Activated naive CD8-positive, alpha-beta T cell treated with anti-CD3 and anti-CD28 coated beads for 36 hours (primary cell): ENCODE measurements at places on chromosomes 3 and 15.
A peak's percentile ranks its signal among the peaks of the same experiment; 100 is the strongest.

- H3K27ac ChIP-seq: peak overlapping the region; percentile 0
- H3K27me3 ChIP-seq: no peaks in the 10 kb centered on the region
- H3K4me1 ChIP-seq: peaks cover 20% of the 10 kb centered on the region
Observed at GRCh38 chr15:84791763-84792162, 25.4 kb upstream of the ALPK3 start.

GRCh38 chr15:89446255-89446891 is 50.0 kb downstream of the RHCG start:
- no peak for DNase-seq
- H3K36me3 ChIP-seq: no peaks in the 10 kb centered on the region
- H3K4me3 ChIP-seq: no peak overlapping the region

DNA sequence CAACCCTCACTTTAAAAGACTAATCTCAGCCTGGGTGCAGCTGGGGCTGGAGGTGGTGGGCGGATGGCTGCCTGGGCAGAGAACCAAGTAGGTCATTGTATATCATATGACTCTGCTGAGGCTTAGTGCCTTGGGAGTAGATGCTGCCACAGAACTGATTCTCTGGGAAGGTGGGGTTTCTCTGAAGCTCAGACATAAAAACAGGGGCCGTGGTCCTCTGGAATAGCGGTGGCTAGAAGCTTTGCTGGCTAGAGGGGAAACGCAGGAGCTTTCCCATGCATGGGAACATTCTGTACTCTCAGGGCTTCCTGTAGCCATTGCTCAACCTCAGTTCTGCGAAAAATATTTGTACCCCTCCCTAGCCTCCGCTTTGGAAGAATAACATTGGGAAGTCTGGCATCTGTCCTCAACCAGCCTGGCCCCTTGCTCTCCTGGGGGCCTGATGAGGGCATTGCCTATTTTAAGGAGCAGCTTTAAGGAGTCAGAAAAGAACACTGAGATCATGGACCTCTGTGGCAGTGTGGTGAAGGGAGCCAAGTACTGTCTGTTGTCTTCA is 14.7 kb downstream of the TIMP4 start:
- no peak overlapping the region for H3K27ac ChIP-seq
- no peaks in the 10 kb centered on the region for H3K27me3 ChIP-seq
- H3K4me3 ChIP-seq: no peak overlapping the region
- no peak for DNase-seq
- H3K4me1 ChIP-seq: no peaks in the 10 kb centered on the region

DNA sequence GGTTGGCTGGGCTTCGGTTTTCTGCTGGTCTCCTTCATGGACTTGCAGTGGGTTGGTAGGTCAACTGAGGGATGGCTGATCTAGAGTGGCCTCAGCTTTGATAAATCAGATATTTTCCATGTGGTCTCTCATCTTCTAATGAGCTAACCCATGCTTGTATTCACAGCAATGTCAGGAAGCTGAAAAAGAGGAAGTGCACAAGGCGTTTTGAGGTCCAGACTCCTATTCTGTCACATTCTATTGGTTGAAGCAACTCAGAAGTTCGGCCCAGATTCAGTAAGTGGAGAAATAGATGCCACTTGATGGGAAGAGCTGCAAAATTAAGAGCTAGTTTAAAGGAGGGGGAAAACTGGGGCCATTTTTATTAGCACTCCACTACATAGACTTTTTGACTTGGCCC is 361.2 kb downstream of the DIPK2A start:
- H3K36me3 ChIP-seq: no peaks in the 10 kb centered on the region
- no peak for DNase-seq
- no peaks in the 10 kb centered on the region for H3K4me1 ChIP-seq
- H3K27me3 ChIP-seq: no peaks in the 10 kb centered on the region
- H3K27ac ChIP-seq: no peak overlapping the region

DNA sequence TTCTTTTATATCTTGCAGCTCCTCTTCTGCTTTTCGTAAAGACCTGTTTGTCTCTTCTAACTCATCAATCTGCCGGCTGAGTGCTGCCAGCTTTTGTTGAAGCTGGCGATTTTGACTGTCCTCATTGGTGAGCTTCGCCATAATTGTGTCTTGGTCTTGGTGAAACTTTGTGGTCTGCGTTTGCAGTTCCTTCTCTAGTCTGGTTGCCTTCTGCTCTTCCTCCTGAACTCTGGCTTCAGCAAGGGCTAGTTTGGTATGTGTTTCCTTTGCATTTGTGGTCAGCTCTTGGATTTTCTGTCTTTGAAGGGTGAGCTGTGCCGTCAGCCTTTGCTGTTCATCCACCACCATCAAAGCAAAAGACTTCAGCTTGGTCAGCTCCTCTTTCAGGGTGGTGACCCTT is 32.9 kb downstream of the CMSS1 start:
- H3K4me3 ChIP-seq: no peak overlapping the region
- no peak overlapping the region for H3K27ac ChIP-seq
- DNase-seq: no peak
- no peaks in the 10 kb centered on the region for H3K27me3 ChIP-seq

DNA sequence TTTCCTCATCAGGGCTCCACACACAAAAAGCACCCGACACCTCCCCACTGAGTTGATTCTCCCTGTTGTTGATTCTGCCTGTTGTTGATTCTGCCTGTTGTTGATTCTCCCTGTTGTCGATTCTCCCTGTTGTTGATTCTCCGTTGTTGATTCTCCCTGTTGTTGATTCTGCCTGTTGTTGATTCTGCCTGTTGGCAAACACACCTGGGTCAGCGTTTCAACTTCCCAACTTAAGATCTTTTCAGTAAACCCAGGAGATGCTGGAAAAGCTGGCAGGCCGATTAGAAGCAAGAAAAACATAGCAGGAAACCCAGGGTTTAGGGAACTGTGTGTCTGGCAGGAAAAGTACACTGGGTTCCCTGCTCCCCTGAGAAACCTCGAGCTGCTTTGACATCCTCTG is 47.9 kb downstream of the TNK2 start:
- no peaks in the 10 kb centered on the region for H3K36me3 ChIP-seq
- DNase-seq: no peak
- H3K4me1 ChIP-seq: peaks cover 7% of the 10 kb centered on the region

DNA sequence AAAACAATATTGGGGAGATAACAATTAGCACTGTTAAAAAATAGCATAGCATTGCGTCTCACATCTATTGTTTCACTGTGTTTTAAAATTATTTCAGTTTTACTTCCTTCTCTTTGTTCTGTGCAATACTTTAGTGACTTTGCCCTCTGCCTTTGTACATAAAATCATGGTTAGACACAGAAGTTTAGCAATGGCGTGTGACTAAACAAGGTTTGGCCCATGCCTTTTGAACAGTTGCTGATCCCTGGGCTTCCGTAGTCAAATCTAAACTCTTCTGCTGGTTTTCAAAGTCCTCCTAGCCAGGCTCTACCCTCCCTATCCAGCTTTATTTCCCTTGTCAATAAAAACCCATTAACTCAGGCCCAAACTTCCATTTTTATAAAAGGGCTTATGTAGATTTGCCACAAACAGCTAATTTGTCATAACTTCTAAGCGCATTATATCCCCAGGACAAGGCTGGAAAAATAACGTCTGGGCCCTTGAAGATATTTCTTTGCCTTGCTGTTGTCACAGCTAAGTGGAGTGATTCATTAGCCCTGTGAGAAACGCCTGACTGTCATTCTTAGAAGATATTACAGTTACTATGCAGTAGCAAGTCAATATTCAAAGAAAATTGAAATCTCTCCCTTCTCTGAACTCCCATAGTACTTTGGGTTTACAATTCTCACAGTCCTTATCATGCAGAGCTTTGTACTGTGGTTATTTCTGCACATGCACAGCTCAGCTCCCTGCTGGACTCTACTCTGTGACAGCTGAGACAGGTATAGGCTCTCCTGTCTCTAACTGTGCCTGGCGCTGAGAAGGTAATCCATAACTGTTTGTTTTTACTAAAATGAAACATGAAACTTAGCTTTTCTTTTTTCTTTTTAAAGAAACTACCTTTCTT is 123.4 kb upstream of the SLC24A5 start:
- H3K4me3 ChIP-seq: no peak overlapping the region
- no peaks in the 10 kb centered on the region for H3K4me1 ChIP-seq
- peaks cover 7% of the 10 kb centered on the region for H3K27me3 ChIP-seq

GRCh38 chr15:60573936-60574335 is 95.0 kb upstream of the ICE2 start:
- DNase-seq: peak; percentile 65
- H3K27ac ChIP-seq: peak overlapping the region; percentile 82
- H3K27me3 ChIP-seq: no peaks in the 10 kb centered on the region
- H3K4me3 ChIP-seq: peak overlapping the region; percentile 64
- peaks cover 14% of the 10 kb centered on the region for H3K36me3 ChIP-seq
- H3K4me1 ChIP-seq: peaks cover 78% of the 10 kb centered on the region

GRCh38 chr3:179421500-179421899 is 29.8 kb downstream of the GNB4 start:
- no peak for DNase-seq
- H3K4me1 ChIP-seq: no peaks in the 10 kb centered on the region
- H3K27me3 ChIP-seq: no peaks in the 10 kb centered on the region
- H3K27ac ChIP-seq: no peak overlapping the region
- peaks cover 3% of the 10 kb centered on the region for H3K36me3 ChIP-seq
- H3K4me3 ChIP-seq: no peak overlapping the region

- no peaks in the 10 kb centered on the region for H3K4me1 ChIP-seq
- no peak overlapping the region for H3K27ac ChIP-seq
- no peaks in the 10 kb centered on the region for H3K27me3 ChIP-seq
Observed at GRCh38 chr3:95084738-95085137, 1021.9 kb downstream of the NSUN3 start.

- no peak for DNase-seq
- H3K4me1 ChIP-seq: no peaks in the 10 kb centered on the region
- no peaks in the 10 kb centered on the region for H3K36me3 ChIP-seq
- no peak overlapping the region for H3K4me3 ChIP-seq
- H3K27me3 ChIP-seq: no peaks in the 10 kb centered on the region
- no peak overlapping the region for H3K27ac ChIP-seq
Observed at GRCh38 chr3:58635371-58636285, 30.9 kb downstream of the FAM3D start.

DNA sequence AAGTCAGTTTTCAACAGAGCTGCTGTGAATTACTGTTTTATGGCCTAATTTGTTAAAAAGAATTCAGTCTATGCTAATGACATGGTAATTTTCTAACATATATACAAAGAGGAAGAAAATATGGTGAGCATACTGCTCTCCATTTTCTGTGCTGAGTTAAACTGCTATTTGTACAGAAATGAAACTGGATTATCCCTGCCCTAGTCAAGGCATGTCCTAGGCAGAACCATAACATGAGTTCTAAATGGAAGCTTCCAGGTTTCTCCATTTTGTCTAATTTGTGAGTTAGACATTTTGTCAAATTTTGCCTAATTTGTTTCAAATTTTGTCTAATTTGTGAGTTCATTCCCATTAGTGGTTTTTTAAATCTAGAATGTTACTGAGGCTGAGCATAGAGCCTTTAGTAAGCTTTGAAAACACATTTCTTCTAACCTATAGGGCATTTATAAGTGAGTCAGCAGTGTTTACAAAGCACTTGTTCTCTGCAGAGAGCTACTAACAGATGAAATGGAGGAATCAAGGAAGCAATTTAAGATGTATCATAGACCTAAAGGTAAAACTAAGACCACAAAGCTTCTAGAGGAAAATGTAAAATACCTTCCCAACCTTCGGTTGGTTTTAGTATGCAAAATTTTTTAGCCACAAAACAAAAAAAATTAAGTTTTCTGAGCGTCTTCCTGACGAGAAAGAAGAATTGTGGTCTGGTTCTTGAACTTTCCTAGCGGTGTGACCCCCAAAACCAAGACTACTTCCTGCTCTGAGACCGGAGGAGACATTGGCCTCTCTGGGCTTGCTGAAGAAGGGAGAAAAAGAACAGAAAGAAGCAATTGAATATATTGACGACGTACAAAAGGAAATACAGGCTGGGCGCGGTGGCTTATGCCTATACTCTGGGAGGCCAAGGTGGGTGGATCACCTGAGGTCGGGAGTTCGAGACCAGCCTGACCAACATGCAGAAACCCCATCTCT is 9.8 kb downstream of the P2RY14 start:
- DNase-seq: peak; percentile 65
- H3K4me3 ChIP-seq: peak overlapping the region; percentile 47
- H3K4me1 ChIP-seq: peaks cover 32% of the 10 kb centered on the region
- H3K36me3 ChIP-seq: peaks cover 10% of the 10 kb centered on the region
- H3K27me3 ChIP-seq: no peaks in the 10 kb centered on the region
- peak overlapping the region; percentile 88 for H3K27ac ChIP-seq

- H3K36me3 ChIP-seq: no peaks in the 10 kb centered on the region
- H3K4me3 ChIP-seq: no peak overlapping the region
- DNase-seq: no peak
- peak overlapping the region; percentile 40 for H3K27ac ChIP-seq
- H3K27me3 ChIP-seq: no peaks in the 10 kb centered on the region
Observed at GRCh38 chr3:183317886-183318865, 65.1 kb downstream of the B3GNT5 start.
